ENCODE measurements at places on chromosomes 7 and 10.
A peak's percentile ranks its signal among the peaks of the same experiment; 100 is the strongest.

GRCh38 chr10:101331956-101332355 is 22.0 kb upstream of the BTRC start:
- no peak for DNase-seq

- DNase-seq: peak; percentile 83
These were observed 72.8 kb upstream of the ZNF722 start for GRCh38 chr7:63925626-63926460.

- no peak for DNase-seq
These were observed 568.7 kb upstream of the LRRN3 start for GRCh38 chr7:110522061-110522760.

GRCh38 chr7:21476429-21476828 is 48.5 kb downstream of the SP4 start:
- DNase-seq: no peak

- no peak for DNase-seq
These were observed 71.7 kb downstream of the TAF3 start for GRCh38 chr10:7889947-7890542.

GRCh38 chr10:112649822-112650152 is 202.8 kb downstream of the VTI1A start:
- DNase-seq: no peak

GRCh38 chr7:50775836-50776235 is 6.9 kb downstream of the GRB10 start:
- no peak for DNase-seq

DNA sequence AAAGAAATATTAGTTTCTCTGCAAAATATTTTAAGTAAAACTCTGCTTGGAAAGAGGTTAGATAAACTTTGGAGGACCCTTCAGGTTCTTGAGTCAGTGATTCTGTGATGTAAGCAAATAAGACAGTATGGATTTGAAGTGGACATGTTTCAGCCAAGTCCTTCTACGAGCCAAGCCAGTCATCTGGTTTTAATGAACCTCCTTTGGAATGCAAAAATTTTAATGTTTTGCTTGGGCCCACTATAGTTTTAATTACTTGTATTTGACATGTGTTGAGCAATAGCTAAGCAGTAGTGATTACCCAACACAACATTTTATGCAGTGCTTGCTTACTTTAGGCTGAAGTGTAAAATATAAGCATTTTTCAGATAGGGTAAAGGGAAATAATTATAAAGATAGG is 296.3 kb upstream of the SEMA3D start:
- DNase-seq: no peak

Data from stimulated activated CD8-positive, alpha-beta memory T cell treated with anti-CD3 and anti-CD28 coated beads, Interleukin-4, amount 100 ng/mL, for 1 hour (primary cell).